ENCODE measurements at places on chromosomes 12 and 14.

DNA sequence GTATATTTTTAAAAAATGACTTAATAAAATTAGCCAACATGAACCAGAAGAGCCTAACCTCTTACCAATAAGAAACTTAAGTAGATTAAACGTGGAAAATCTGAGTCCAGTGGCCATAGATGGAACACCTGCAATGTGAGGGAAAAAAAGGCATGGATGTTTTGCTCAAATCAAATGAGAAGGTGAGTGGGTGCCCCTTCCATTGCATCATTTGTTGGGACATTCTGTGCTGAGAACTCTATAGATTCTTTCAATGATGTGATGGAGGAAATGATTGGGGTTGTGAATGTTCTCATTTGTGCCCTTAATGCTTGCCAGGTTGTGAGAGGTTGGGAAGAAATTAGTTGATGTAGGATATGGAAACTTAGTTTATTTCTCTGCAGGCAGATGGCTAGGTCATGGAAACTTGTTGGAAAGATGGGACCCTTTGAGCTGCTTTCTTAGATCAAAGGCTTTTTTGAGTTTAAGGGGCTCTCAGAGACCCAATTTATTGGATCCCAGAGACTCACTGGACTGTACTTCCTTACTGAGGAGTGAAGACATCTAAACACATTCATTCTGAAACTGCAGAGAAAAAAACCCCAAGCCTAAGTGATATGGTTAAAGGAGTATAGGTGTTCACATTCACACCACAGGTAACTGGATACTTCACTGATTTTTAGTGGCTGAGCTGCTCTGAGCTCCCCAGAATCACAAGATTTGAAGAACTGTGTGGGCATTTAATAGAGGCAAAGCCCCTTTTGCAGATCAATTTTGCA lies 95.9 kb downstream of the DACT1 start:
- DNase-seq: no peak

DNA sequence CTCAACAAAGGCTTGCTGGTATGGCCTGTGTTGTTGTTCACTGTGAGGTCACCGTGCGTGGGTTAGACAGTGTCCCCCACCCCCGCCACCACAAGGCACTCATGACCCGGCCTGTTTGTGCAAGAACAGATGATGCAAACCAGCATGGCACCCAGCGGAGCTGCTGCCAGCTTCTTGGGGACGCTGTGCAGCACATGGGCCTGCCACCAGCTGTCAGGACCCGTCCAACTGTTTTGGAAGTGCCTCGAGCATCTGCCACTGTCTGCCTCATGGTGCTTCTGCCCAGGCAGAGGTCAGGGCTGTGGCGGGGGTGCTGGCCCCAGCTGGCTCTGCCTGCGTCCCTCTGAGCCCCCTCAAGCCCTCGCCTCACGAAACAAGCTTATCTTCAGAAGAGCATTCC lies 1.5 kb downstream of the ASB2 start:
- no peak for DNase-seq

GRCh38 chr12:69999561-69999960 lies 174.5 kb downstream of the MYRFL start:
- no peak for DNase-seq

DNA sequence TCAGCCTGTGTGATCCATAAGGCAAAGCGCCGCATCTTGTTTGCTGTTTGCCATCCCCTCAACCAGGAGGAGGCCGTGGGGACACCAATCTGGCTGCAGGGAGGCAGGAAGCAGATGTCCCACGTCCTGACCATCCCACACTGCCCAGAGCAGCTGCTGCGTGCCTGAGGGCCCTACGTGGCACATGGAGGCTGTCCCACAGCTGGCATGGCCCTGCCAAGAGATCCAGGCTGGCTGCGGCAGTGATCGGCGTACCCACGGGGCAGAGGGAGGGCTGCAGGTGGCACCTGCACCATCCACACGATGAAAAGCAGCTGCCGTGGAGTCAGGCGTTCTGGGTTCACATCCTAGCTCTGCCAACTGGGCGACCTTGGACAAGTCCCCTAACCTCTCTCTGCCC lies 42.0 kb downstream of the NCOR2 start:
- DNase-seq: no peak

DNA sequence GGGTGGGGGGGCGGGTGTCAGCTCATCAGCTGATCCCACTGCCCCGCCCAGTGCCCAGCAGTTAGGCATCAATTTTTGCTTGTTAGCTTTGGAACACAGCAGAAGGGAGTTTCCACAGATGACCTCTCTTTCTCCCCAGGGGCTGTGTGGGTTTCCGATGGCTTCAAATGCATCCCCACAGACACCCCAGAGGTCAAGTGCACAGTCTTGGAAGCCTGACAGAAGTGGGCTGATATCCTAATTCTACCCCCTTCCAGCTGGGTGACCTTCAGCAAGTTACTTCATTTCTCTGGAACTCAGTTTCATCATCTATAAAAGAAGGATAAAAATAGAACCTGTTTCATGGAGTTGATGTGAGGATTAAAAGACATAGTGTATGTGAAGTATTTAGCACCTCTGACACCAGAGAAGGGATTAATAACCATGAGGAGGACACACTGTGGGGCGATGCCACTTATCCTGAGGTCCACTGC lies 22.0 kb downstream of the TTC9 start:
- no peak for DNase-seq

DNA sequence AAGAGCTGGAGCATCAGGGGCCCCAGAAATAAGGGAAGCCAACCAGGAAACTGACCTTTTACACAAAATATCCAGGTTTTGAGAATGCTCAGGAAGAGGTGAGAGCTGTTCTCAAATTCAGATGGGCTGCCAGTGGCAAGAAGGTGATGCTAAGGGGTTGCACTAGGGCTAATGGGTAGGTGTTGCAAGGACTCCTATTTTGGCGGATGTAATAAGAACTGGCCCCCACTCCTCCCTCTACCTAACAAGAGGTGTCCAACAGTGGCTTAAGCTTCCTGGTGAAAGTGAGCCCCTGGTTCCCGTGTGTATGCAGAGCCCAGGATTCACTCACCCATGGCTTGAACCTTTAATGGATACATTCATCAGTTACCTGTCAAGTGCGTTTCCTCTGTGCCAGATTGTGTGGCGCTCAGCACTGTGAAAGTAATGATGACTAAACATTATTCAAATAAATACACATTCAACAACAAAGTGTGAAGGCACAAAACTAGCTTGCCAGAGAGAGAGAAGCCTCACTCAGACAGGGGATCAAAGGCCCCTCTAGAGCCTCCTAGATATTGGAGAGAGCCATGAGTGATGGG lies 705 bp upstream of the CHGA start:
- DNase-seq: no peak

- DNase-seq: no peak
These were observed 126.0 kb upstream of the FRMD6 start for GRCh38 chr14:51525739-51526138.

GRCh38 chr12:120842595-120842994 lies 61.6 kb downstream of the SPPL3 start:
- no peak for DNase-seq

Data from memory B cell (primary cell).